Left ventricle myocardium inferior (tissue), 1 donor: ENCODE measurements at places on chromosomes 4 and X. TPM values are rescaled to one million over a fixed set of nuclear protein-coding genes. Genes with fewer than 3 reads are reported as not detected.

Gene ERCC6L
- not detected for total RNA-seq

Gene SORCS2
- total RNA-seq = 1.2 TPM

Gene GJB1
- not detected for total RNA-seq

Gene PARM1
- total RNA-seq = 90.7 TPM

Gene FGD1
- 8.6 TPM for total RNA-seq

Gene ADAM29
- not detected for total RNA-seq

Gene TASL
- 0.30 TPM for total RNA-seq

Gene SHOX
- total RNA-seq = not detected

Gene PDGFC
- 12.9 TPM for total RNA-seq

DNA sequence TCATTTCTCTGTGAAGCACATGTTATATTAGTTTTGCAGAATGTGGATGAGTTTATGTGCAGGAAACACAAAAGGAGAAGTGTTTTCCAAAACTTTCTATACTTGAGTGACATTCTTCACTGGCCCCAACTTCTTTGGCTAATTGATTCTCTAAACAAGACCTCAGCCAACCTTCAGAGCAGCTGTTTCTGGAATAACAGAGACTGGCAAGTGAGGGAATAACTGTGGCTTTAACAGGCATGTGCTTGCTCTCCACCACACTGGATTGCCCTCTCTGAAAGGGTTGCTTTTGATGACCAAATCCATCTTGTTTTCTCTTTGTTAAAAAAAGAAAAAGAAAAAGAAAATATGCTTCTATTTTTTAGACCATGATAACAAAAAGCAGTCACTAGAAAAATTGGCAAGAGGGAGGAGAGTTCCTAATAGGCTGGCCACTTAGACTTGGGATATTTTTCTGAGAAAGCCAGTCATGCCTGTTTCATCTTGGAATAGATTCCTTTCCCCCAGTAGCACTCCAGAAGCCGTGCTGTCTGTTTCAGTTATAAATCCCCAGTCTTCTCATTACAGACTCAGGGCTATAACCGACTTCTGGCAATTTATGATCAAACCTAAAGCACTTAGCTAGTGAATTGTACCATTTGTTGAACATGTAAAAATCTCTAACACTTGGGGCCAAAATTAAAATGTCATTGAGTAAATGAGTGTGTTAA lies 295.0 kb upstream of the NR3C2 start:
- no peak for DNase-seq

DNA sequence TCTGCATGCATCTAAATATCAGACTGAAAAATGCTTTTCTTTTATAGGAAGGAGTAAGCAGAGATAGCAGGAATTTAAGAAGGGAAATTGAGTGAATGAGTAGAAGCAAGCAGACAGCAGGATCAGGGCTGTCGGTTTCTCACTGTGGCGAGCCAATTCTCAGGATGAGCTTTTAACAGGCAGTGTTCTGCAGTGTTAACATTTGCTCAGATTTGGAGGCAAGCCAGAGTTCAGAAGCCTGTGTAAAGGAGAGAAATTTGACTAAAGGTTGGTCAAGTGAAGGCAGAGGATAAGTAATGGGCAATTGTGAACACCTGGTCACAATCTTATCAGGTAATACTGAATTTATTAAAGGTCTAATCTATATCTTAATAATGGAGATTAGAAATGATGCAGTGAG lies 133.3 kb upstream of the MAGEB16 start:
- DNase-seq = no peak

- no peak for DNase-seq
These were observed 57.1 kb upstream of the NKAP start for GRCh38 chrX:120000490-120001246.

GRCh38 chr4:123580981-123581664 lies 184.5 kb downstream of the SPRY1 start:
- no peak for DNase-seq

GRCh38 chrX:142068365-142068764 lies 136.7 kb downstream of the MAGEC2 start:
- DNase-seq = no peak

DNA sequence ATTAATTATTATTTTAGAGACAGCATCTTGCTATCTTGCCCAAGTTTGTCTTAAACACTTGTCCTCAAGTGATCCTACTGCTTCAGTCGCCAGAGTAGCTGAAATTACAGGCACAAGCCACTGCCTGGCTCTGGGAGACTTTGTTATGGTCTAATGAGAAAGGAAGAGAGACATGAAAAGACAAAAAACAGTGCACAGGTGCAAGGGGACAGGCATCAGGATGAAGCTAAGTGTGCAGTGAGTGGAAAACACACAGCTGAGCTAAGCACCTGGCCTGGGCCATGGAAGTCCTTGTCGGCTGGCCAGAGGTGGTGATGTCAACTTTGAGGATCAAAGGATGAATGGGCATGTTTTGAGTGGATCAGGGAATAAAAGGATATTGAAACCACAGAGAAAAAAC lies 102.7 kb downstream of the HS3ST1 start:
- DNase-seq = no peak

DNA sequence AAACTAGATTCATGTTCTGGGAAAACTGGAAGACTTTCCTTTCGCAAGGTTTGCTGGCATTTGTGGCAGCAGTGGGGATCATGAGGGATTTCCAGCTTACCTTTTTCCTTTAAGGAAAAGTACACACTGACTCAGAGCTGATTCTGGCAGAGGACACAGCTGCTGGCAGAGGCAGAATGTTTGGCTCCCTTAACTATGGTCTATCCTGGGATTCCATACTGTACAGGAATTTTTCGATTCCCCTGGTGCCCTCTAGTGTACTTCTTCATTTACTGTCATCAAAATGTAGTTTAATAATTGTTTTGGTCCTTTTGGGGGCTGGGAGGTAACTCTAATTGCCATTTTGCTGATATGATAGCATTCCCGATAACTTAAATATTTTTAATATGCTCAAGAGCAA lies 152.7 kb downstream of the GABRG1 start:
- DNase-seq = no peak

DNA sequence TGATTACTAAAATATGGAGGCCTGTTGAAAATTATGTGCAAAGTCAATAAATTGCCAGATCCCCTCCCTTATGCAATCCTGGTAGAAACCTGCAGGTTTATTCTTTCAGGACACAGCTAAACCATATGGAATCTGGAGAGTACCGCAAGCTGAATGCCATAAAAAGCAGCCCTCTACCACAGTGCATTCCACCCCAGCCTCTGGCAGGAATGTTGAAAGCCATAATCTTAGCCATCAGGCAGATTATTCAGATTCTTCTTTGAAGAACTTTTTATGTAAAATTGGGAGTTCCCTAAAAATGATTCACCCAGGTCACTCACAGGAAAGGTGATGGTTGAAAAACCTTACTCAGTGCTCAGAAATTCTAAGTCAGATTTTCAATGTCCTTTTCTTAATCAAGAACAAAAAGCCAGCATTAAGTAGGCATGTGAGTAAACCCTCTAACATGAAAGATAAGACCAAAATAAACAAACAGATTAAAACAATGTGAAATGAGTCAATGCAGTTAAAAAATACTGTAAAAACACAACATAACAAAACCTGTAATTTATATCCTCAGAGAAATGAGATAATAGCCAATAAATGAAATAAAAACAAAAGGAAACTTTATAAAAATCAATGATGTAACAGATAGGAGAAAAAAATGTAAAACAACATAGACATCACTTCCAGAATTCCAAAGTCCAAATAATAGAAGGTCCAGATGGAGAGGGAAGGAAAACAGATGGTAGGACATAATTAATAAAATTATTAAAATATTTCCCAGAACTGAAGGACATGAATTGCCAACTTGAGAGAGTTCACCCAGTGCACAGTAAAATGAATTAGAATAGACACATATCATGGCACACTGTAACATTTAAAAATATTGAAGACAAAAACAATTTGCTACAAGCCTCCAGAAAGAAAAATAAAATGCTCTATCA lies 226.9 kb downstream of the FSTL5 start:
- no peak for DNase-seq

- no peak for DNase-seq
These were observed 50.4 kb upstream of the TBL1X start for GRCh38 chrX:9414416-9414815.

DNA sequence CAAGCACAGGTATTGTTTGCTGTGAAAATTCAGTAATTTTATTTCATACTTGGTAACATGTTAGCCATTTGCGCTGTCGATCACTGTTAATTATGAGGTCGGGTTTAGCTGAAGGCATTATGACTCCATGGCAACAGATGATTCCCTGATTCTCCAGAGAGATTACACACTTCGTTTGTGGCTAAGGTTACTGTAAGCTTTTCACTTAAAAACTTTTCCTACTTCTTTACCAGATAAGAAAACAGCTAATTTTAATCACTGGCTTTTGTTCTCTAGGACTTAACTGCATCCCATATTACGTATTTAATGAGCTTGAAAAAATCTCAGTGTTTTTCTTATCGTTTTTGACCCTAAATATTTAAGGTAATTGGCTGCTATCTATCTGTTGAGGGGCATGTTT lies 2.1 kb downstream of the GSTCD start:
- no peak for DNase-seq

GRCh38 chrX:30504309-30504708 lies 73.3 kb downstream of the TASL start:
- no peak for DNase-seq
